Breast epithelium (tissue), 4 donors: ENCODE measurements at places on chromosomes 2 and 18. TPM values are rescaled to one million over a fixed set of nuclear protein-coding genes. Genes with fewer than 3 reads are reported as not detected.

Gene UGT1A8
- not detected for total RNA-seq

Gene PARD3B
- 25.9 TPM for total RNA-seq

Gene IMPA2
- 25.2 TPM for total RNA-seq

Gene PCARE
- not detected for total RNA-seq

Gene CNTNAP5
- not detected for total RNA-seq

Gene CPO
- 0.96 TPM for total RNA-seq

GRCh38 chr2:104412384-104412783 is 441.5 kb upstream of the POU3F3 start:
- no peaks in the 10 kb centered on the region for H3K36me3 ChIP-seq
- H3K27me3 ChIP-seq = no peaks in the 10 kb centered on the region
- H3K27ac ChIP-seq = no peak overlapping the region
- no peaks in the 10 kb centered on the region for H3K4me1 ChIP-seq
- no peak for DNase-seq

DNA sequence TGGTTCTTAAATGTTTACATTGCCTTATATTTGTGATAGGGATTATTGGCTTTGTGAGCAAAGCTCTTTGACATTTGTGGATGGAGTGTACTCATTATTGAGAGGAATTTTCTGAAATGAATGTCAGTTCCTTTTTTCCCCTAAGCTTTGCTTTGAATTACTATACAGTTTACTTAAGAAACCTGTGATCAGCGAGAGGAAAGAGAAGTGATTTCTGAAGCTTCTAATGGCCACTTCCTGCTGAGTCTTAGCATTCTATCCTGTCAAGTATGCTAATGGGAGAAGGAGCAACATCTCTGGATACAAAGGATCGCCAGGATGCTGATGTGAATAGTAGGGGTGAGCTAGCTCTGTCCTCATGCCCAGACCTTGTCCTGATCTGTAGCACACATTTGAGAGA is 47.8 kb upstream of the MGAT5 start:
- no peaks in the 10 kb centered on the region for H3K27me3 ChIP-seq
- H3K27ac ChIP-seq = peak overlapping the region; percentile 43
- H3K4me1 ChIP-seq = no peaks in the 10 kb centered on the region

DNA sequence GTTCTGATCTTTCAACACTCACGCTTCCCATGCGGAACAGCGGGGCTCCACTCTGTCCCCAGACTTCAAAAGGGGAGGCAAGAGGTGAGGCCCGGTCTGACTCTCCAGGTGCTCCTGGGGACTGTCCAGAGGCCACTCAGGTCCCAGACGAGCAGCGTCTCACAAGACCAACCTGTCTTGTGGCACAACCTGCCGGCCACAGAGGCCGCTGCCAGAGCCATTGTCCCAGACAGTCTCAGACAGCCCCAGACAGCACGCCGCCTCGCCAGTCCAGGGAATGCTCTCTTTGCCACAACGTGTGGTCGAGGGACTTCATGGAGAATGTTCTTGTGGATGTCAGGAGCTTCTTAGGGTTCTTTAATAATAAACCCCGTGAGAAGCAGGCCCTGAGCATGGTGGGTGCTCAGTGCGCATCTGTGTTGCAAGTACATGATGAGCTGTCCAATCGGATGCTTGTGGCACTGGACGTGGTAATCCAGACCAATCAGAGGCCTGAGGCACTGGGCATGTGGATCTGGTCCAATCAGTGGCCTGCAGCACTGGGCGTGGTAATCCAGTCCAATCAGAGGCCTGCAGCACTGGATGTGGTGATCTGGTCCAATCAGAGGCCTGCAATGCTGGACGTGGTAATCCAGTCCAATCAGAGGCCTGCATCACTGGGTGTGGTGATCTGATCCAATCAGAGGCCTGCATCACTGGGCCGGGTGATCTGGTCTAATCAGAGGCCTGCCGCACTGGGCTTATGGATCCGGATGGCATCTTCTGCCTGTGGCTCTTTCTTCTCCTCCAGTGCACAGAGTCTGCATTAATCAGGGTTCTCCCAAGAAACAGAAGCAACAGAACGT is 76.4 kb downstream of the TMEM18 start:
- H3K36me3 ChIP-seq = no peaks in the 10 kb centered on the region
- DNase-seq = no peak
- H3K27ac ChIP-seq = no peak overlapping the region

DNA sequence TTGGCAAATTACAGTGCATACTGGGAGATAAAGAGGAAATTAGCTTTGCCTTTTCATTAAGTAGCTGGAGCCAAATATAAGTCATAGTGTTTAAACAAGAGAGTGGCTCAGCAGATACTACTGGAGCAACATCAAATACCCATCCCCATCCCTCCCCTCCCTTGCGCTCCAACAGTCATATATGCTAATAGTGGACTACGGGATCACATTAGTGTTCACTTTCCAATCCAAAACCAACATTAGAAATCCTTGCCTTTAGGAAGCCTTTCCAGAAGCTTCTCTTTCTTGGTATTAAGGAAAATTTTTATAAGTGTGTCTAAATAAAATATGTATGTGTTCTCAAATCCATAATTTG is 1669.3 kb downstream of the SUCLG1 start:
- no peak overlapping the region for H3K27ac ChIP-seq
- H3K27me3 ChIP-seq = no peaks in the 10 kb centered on the region
- no peak for DNase-seq
- no peaks in the 10 kb centered on the region for H3K4me1 ChIP-seq
- H3K36me3 ChIP-seq = no peaks in the 10 kb centered on the region

DNA sequence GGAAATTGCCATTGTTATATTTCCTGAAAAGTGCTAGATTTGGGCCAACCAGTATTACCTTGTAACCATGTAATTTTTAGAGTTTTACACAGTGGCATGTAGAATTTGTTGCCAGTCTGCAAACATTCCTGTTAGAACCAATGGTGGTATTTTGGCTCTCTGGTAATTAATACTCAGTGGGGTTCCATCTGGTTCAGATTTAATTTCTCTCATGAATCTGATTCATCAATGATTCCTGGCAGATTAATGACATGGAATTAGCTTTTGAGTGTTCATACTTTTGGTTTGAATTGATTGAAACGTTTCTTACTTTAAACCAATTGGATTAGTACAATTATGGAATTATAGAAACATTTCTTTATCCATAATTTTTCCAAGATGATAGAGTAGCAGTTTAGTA is 93.2 kb downstream of the MC4R start:
- no peaks in the 10 kb centered on the region for H3K27me3 ChIP-seq
- H3K4me1 ChIP-seq = no peaks in the 10 kb centered on the region
- H3K27ac ChIP-seq = no peak overlapping the region
- H3K36me3 ChIP-seq = no peaks in the 10 kb centered on the region
- DNase-seq = no peak

- H3K27me3 ChIP-seq = no peaks in the 10 kb centered on the region
- no peak for DNase-seq
- no peak overlapping the region for H3K27ac ChIP-seq
- H3K4me1 ChIP-seq = no peaks in the 10 kb centered on the region
- no peaks in the 10 kb centered on the region for H3K36me3 ChIP-seq
These were observed 200.0 kb downstream of the TSN start for GRCh38 chr2:121955426-121955825.

DNA sequence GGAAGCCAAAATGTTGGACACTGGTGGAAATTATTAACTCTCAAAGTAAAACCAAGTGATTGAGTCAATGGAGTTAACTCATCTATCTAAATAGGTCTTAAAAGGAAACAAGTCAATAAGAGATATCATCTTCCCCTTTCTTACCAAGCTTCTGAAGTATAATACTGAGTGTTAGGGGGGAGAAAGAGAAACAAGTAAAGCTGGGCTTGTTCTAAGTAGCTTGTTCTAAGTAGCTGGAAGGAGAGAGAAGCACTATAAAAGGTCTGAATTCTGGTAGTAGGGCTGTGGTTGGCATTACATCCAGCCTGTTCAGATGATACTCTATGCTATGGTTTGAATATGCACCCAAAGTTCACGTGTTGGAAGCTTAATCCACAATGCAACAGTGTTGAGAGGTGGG is 26.8 kb downstream of the YES1 start:
- no peaks in the 10 kb centered on the region for H3K36me3 ChIP-seq
- no peaks in the 10 kb centered on the region for H3K4me1 ChIP-seq
- no peak overlapping the region for H3K27ac ChIP-seq
- H3K27me3 ChIP-seq = no peaks in the 10 kb centered on the region

DNA sequence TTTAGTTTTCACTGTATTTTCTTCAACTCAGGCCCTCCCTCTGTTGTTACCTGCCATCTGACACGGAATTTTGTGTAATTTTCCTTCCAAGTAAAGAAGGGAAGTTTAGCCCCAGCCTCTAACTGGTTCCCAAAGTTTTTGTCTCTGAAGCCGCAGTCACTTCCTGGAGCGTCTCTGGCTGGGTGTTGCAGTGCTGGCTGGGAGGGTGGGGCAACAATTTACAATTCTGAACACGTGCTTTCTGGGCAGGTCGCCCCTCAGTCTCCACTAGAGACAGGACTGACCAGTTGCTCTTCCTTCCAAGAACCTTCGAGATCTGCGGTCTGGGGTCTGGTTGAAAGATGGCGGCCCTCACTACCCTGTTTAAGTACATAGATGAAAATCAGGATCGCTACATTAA is 3.5 kb downstream of the CNDP2 start:
- peak overlapping the region; percentile 71 for H3K27ac ChIP-seq
- DNase-seq = peak; percentile 84
- peak overlapping the region; percentile 17 for H3K4me3 ChIP-seq
- H3K4me1 ChIP-seq = no peaks in the 10 kb centered on the region
- H3K27me3 ChIP-seq = no peaks in the 10 kb centered on the region

GRCh38 chr2:222024932-222025880 is 273.6 kb downstream of the PAX3 start:
- no peak for DNase-seq
- no peaks in the 10 kb centered on the region for H3K27me3 ChIP-seq
- no peak overlapping the region for H3K27ac ChIP-seq
- H3K4me3 ChIP-seq = no peak overlapping the region
- H3K4me1 ChIP-seq = no peaks in the 10 kb centered on the region
- H3K36me3 ChIP-seq = no peaks in the 10 kb centered on the region

DNA sequence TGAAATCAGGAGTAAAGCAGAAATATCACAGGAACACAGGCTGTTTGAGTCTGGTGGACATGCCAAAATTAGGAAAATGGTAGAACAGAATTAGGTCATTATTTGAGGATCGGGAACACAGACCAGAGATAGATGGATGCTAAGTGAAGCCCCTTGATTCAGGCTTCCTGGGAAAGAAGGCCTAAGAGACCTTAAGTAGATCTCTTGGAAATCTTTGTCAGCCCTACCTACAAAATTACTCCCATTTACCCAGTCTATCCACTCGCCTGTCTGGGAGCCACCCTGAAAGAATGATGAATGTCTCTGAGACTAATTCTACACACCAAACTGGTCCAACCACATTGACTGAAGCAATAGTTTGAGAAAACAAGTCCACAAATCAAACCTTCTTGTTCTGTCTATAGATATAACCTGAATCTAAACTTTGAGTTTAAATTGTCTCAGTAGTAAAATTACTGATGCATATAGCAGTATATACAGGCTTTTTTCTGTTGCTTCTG is 36.6 kb upstream of the TANK start:
- H3K36me3 ChIP-seq = no peaks in the 10 kb centered on the region
- H3K4me3 ChIP-seq = no peak overlapping the region
- peak overlapping the region; percentile 91 for H3K27ac ChIP-seq
- DNase-seq = no peak

DNA sequence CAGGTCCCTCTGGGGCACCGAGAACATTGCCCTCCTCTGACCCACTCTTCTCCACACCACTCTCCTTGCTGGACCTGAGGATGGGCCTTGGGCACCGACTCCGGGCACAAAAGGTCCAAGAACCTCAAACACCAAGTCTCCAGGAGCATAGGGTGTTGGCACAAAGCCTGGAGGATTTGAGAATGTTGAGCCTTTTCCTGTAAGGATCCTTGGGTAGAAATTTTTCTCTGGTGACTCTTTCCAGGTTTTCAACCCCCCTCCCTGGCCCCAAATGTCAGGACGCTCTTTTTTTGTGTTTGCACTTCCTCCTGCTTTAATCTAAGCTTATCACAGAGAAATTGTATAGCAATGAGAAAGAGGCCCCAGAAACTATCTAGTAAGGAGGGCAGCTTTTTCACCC is 9.2 kb downstream of the SPR start:
- no peaks in the 10 kb centered on the region for H3K4me1 ChIP-seq
- peaks cover 28% of the 10 kb centered on the region for H3K27me3 ChIP-seq
- no peak for DNase-seq
- H3K27ac ChIP-seq = no peak overlapping the region
- H3K36me3 ChIP-seq = no peaks in the 10 kb centered on the region

- no peak for DNase-seq
- no peaks in the 10 kb centered on the region for H3K36me3 ChIP-seq
- H3K4me1 ChIP-seq = no peaks in the 10 kb centered on the region
- H3K27me3 ChIP-seq = no peaks in the 10 kb centered on the region
These were observed 805.1 kb downstream of the RNF144A start for GRCh38 chr2:7722212-7722910.

DNA sequence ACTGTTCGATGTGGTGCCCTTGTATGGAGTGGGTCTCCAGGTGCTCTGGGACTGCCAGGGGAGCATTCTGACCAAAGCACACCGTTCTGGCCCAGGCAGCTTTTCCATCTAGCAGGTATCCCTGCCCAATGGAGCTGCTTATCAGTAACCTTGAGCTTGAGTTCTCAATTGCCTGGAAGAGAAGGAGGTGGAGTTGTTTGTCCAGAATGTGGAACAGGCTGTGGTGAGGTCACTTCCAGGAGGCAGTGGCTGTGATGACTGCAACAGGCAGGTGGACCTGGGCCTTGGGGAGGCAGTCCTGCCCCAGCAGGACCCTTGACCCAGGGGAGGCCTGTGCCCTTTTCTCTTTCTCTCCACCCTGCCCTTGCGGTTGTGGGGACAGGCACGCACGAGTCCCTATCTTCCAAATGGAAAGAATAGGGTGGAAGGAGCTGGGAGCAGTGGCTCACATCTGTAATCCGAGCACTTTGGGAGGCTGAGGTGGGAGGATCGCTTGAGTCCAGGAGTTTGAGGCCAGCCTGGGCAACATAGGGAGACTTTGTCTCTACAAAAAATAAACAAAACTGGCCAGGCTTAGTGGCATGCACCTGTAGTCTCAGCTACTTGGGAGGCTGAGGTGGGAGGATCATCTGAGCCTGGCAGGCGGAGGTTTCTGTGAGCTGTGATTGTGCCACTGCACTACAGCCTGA is 66.2 kb upstream of the MCFD2 start:
- no peak overlapping the region for H3K4me3 ChIP-seq
- no peak for DNase-seq
- H3K27ac ChIP-seq = peak overlapping the region; percentile 89
- no peaks in the 10 kb centered on the region for H3K36me3 ChIP-seq

DNA sequence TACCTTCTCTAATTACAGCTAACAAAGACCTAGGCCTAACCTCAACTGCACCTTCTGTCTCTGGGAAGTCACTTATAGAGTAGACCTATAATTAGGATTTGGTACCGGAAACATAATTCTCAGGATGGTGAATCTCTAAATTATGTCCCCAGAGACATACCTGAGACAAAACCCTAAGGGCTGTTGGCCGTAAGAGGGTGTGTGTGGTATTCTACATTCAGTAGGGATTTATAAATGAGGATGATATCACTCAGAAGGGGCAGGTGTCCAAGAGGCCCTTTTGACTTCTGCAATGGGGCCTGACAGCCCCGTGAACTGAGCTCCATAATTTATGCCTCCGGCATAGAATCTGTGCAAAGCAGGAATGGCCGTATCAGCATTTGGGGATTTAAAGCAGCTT is 13.5 kb upstream of the DARS1 start:
- no peaks in the 10 kb centered on the region for H3K4me1 ChIP-seq
- H3K36me3 ChIP-seq = no peaks in the 10 kb centered on the region
- H3K4me3 ChIP-seq = no peak overlapping the region
- H3K27me3 ChIP-seq = no peaks in the 10 kb centered on the region
